ENCODE measurements at places on chromosomes 11 and 22.

DNA sequence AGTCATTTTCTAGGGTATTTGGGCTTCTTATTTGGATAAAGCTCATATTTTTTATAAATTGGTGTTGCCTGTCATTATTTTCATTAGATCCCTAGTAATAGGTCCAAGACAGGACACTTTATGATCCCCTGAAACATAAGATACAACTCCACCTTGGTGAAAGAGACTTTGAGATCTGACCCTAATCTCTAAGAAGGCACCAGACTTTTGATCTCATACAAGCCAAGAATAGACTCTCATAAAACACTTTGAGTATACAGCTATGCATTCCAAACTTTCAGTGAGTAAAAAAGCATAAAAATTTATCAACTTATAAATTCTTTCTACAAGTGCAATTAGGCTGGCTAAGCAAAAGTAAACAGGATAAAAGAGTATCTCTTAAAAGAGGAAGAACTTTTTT, 451.2 kb downstream of the MN1 start:
- no peak for DNase-seq

DNA sequence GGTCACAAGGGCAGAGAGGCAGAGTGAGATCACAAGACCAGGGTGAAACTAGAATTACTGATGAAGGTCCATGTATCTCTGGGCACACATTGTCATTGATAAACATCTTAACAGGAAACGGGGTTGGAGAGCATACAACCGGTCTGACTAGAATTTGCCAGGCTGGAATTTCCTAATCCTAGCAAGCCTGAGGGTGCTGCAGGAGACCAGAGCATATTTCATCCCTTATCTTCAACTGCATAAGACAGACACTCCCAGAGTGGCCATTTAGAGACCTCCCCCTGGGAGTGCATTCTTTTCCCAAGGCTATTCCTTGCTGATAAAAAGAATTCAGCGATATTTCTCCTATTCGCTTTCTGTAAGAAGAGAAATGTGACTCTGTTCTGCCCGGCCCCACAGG, 84.6 kb upstream of the IZUMO1R start:
- DNase-seq = no peak

- no peak for DNase-seq
Measured at GRCh38 chr22:43467216-43467940, 55.6 kb downstream of the MPPED1 start.

DNA sequence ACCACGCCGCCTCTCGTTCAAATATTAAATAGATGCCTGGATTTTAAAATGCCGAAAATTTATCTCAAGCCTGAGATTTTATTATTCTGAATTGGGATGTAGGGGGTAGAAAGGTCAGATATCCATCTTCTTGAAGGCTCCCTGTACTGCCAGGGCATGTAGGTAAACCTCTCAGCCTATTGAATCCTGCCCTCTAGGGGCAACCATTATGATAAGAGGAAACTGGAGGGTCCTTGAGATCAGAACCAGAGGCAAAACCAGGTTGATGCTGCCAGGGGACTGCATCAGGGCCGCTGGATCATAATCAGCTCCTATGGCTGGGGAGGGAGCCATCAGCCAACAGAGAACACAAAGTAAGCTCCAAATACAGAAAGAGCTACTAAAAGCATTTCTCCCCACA, 92.4 kb downstream of the KCNC1 start:
- no peak for DNase-seq

GRCh38 chr11:88115828-88116755, 59.2 kb downstream of the RAB38 start:
- DNase-seq = no peak

- DNase-seq = peak; percentile 31
Measured at GRCh38 chr22:35930933-35931332, 97.7 kb downstream of the RBFOX2 start.
